Stimulated activated CD8-positive, alpha-beta memory T cell treated with anti-CD3 and anti-CD28 coated beads, Interleukin-4, amount 100 ng/mL, for 1 hour (primary cell): ENCODE measurements at places on chromosomes 2 and 18.

- DNase-seq, result no peak
Observed at GRCh38 chr2:71846669-71847291, 300.9 kb downstream of the CYP26B1 start.

DNA sequence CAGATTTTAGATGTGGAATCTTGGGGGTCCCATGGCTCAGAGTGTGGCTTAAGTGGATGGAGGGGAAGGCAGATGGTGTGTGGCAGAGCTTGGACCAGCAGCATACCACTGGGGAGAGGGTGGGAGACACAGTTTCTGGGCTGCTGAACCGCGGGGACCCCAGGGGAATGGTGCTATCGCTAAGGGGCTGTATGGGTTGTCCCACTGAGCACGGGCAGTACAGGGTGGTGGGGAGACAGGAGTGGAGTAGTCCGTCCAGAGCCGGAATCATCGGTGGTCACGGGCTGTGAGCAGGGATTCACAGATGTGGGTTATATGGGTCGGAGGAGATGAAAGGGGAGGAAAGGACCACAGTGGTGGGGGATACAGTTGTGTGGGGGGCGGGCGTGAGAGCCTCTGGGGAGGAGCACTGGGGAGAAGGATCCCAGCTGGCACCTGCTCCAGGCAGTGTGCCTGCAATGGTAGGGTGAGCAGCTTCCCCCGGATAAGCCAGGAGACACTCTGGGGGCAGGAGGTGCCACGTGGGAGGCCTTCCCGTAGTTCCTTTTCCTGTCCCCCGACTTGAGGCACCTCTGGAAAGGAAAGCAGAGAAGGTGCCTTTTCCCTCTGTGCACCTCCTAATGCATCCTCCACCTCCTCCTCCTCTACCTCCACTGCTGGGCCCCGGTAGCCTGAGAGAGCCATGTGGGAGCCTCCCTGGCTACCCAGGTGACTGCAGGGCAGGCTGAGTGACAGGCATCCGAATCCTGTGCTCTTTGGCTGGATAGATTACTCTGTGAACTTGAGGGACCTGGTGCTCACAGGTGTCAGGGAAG is 24.9 kb downstream of the IGFBP5 start:
- DNase-seq, result no peak

GRCh38 chr2:166960702-166961270 is 72.5 kb downstream of the XIRP2 start:
- no peak for DNase-seq

DNA sequence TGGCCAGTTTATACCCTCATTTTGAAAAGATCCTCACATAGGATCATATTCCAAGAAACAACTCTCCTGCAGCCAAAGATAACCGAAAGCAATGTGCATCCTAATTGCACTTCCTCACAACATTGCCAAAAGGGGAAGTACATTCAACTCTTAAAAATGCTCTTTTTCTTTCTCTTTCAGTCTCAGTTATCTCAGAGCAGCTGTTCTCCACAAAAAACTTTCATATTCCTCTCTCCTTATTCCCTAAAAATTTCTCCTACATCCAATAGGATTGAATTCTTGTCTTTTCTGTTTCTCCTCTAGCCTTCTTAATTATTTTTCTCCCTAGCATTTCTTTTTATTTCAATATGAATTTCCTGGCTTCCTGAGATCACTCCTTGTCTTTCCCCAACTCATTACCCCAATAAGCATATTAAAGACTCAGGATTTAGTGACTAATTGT is 7.4 kb upstream of the VRK2 start:
- DNase-seq, result no peak

- no peak for DNase-seq
Observed at GRCh38 chr18:37565977-37566478, 430 bp upstream of the CELF4 start.

DNA sequence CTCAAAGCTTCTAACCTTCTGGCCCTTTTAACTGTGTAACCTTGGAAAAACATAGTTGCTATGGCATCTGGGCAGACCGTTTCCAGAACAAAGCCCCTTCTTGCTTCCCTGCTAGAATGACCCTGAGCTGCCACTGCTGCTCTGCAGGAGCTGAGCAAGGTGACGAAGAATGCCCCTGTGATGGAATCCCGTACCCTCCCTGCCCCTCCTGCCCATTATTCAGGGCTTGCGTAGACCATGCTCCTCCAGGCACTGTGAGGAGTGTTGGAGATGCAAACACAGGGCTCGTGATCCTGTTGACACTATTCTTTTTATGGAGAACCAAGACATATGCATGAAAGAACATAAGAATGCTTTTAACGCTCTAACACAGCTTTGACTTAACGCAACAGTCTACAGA is 191.1 kb downstream of the CDH2 start:
- DNase-seq, result no peak

DNA sequence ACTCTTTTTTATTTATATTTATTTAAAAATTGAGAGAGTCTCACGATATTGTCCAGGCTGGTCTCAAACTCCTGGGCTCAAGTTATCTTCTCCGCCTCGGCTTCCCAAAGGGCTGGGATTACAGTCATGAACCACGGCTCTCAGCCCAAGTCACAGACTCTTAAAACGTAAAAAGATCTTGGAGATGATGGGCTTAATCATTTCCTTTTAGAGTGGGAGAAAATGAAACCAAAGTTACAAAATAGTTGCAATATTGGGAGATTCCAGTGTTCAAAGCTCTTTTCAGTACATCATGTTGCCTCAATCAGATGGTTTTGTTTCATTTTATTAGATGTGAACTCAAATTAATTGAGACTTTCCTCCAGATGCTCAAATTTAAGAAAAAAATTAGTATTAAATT is 151.4 kb upstream of the XPO1 start:
- no peak for DNase-seq

- no peak for DNase-seq
Observed at GRCh38 chr18:68400889-68401288, 314.0 kb downstream of the TMX3 start.

GRCh38 chr2:102010902-102011301 is 19.1 kb downstream of the IL1R2 start:
- DNase-seq, result no peak
